ENCODE measurements at places on chromosomes 5 and 9.
A peak's percentile ranks its signal among the peaks of the same experiment; 100 is the strongest.

GRCh38 chr9:33193818-33194217 is 26.7 kb upstream of the B4GALT1 start:
- DNase-seq: no peak

- DNase-seq: no peak
These were observed 25.2 kb downstream of the WNK2 start for GRCh38 chr9:93209097-93209496.

GRCh38 chr5:76525956-76526355 is 97.2 kb downstream of the F2RL2 start:
- DNase-seq: no peak

DNA sequence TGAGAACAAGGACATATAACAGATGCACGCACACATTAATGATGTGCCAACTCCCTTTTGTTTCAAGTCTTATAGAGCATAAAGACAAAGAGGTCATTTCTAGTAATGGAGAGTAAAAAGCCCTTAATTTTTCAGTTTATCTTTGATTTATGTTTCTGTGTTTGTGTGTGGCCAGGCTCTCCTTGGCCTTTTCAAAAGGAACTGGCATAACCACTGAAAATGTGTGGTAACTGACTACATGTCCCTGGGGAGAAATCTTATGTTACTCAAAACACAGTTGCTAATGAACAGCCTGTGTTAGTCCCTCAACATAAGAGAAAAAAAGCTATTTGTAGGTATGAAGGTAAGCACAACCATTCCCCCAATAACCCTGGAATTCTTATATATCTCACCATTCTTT is 47.6 kb upstream of the SHOC1 start:
- no peak for DNase-seq

DNA sequence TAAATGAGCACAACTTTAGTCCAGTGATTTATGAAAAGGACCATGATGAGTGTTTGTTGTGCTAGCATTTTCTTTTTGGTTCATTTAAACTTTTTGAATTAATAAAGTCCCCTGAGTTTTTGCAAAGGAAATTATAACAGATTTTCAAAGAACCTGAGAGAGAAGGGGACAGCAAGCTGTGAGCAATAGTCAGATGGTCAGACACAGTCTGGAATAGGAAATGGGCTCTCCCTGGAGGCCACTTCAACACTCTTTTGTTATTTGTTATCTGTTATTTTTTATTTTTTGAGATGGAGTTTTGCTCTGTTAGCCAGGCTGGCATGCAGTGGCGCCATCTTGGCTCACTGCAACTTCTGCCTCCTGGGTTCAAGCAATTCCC is 171.1 kb downstream of the ARHGEF28 start:
- DNase-seq: no peak

GRCh38 chr9:127128341-127129072 is 6.1 kb upstream of the ANGPTL2 start:
- DNase-seq: peak; percentile 30

- DNase-seq: no peak
These were observed 8.5 kb downstream of the GRHPR start for GRCh38 chr9:37430841-37431597.

DNA sequence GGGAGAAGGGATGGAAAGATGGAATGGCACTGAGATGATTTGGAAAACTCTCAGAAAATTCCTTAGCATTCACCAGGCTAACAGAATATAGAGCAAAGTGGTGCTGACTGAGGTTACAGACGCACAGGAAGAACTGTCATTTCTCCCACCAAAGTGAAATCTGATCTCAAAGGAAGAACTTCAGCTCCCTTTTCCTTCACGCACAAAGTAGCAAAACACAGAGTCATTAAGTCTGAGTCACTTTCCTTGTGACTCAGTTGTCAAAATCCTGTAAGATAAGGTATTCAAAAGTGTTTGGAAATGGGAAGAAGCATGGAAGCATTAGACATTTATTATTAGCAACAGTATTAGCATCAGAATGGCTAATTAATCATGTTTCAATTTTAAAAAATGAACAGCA is 11.7 kb downstream of the MPDZ start:
- peak; percentile 88 for DNase-seq

DNA sequence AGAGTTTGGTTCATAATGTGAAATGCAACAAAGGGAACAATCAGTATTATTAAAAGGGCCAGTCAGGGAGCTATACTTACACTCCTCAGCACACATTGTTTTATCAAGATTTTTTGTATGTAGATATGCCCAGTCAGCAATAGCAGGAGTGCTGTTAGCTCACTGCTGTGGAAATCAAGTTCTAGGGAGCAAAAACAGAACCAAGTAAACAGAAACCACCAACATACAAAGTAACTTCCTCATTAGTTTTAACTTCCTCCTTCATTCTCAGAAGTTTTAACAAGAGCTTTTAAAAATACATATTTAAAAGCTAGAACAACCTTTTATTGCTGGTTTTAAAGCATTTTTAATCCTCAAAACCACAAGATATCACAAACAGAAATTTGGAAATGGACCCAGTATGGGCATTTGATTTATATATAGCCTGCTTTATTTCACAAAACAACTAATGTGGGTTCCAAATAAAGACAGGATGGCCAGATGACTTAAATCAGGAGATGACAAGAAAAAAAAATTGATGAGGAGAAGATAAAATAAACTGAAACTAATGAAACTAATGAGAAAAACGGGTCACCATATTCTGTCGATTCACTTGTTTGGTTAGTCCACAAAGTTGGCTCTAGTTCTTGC is 178.5 kb downstream of the ADAMTS12 start:
- no peak for DNase-seq

GRCh38 chr9:79382044-79382443 is 189.7 kb upstream of the TLE4 start:
- DNase-seq: no peak

GRCh38 chr5:57832875-57833274 is 350.3 kb upstream of the ACTBL2 start:
- no peak for DNase-seq

DNA sequence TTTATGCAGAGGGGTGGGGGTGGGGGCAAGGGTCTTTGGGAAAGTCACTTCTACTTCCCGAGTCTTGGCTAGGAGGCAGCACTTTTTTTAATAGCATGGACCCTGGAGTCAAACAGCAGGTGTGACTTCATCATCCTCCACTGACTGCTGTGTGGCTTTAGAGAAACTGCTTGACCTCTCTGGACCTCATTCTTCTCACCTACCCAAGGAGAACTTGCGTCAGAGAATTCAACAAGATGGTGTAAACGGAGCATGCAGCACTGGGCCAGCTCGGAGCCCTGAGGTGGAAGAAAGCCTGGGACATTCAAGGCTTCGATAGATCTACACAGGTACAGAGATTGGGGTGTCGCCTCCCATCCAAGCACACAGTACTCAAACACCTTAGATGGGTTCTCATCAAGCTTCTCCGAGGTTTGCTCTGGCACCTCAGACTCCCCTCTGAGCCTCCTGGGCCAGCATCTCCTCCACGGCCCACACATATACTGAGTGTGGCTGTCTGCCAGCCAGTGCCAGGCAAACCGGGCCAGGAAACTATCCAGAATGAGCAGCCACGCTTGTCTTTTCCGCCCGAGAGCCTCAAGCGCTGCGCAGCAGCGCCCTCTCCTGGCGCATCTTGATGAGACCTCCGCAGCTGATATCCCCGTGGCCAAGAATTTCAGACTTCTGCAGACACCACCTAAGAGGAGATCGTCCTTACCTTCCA is 4.6 kb upstream of the SLC25A48 start:
- peak; percentile 56 for DNase-seq

- DNase-seq: no peak
These were observed 41.9 kb downstream of the LIX1 start for GRCh38 chr5:97100476-97100875.

DNA sequence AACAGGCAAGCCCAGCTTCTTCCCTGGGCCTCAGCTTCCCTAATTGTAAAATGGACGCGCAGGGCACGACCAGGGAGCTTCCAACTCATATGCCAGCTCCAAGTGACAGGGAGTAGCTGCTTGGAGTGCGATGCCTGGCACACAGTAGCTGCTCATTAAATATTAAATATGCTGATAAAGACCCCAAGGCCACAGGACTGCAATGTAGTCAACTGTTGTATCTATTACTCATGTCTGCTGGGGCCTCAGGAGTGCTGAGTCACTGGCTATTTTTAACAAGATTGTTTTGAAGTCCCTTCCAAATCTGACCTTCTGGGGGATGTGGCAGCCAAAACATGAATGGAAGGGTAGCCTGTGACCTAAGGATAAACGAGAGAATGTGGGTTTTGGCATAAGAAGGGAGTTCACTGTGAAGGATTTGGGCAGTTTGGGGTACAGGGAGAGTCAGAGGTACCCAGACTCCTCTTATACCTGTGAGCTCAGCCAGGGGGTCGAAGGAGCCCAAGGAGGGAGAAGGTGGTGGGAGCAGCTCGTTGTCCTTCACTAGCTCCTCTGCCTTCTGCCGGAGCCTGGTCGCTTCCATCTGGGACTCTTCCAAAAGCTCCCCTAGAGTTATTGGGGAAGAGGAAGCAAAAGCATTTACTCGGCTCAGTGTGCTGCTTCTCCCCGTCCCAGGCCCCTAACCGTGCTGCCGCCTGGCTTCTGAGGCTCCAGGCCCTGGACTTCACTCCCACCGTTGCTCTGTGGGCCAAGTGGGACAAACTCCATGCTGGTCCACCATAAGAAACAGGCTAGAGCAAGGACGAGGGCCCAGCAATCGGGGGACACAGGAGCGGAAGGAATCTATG is 17.5 kb downstream of the TNIP1 start:
- DNase-seq: peak; percentile 88

GRCh38 chr9:108245331-108245730 is 610.5 kb downstream of the ACTL7B start:
- no peak for DNase-seq

DNA sequence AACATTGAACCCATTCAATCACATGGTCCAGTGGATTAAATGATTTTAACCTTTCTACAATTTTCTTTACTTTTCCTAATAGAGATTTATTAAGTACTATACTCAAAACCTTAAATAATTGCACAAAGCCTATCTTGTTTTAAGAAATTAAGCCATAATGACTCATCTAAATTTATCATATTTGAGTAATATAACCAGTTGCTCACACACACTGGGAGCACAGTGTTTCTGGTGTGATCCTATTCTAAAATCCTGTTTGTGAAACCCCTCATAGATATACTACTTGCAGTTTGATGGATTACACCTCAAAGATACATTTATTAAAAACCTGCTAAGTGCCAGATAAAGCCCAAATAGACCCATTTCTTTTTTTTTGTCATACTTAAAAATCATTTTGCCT is 668.3 kb upstream of the CDH18 start:
- no peak for DNase-seq

DNA sequence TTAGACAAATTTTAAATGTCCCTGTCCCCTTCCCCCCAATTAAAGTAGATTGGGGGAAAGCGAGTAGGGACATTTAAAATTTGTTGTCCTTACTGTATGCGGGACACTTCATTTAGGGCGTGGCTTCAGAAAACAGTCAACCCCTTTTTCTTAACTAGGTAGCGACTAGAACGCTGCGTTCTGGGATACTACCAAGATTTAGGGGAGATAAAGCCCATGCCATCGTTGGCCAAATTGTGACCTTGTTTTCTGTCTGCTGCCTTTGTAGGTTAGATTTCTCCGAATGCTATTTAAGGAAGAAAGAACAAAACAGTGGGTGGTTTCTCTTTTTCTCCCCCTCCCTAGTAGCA is 1.2 kb downstream of the CKS2 start:
- DNase-seq: peak; percentile 45

- no peak for DNase-seq
These were observed 269.4 kb downstream of the CWC27 start for GRCh38 chr5:65037831-65038815.

GRCh38 chr5:169218861-169219260 is 82.1 kb downstream of the SLIT3 start:
- no peak for DNase-seq

DNA sequence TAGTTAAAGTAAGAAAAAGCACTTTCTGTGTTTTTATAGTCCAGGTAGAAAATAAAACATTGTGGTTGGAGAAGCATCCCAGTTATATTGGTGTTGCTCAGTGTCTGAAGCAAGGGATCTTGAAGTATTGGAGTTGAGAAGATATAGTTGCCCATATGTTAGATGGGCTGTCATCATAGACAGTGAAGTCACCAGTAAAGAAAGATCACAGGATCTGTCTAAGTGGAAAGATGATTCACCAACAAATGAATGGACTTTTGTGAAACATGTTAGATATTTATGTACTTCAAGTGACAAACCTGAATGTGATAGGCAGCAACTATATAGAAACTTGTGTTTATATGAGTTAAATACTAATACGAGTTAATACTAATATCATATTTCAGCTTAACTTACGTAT is 11.7 kb downstream of the OGN start:
- peak; percentile 6 for DNase-seq

DNA sequence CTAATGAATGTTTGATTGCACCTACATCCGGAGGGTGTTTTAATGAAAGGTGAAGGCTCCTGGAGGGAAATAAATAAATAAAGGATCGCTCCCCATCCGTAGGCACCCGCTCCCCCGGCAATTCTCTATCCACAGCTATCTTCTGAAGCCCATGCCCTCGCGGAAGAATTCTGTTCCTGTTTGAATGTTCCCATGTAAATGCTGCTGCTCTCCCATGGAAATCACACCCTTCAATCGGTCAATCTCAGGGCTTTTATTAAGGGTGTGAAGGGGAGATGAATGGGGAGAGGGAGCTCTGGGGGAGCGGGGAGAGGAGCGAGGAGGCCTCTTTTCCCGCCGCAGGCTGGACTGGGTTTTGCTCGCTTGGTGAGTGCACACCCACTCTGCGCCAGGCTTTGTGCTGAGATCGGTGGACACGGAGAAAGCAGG is 21.1 kb upstream of the ARAP3 start:
- DNase-seq: no peak

- no peak for DNase-seq
These were observed 78.2 kb downstream of the GCNT1 start for GRCh38 chr9:76537150-76537646.

GRCh38 chr9:111632695-111633388 is 1.7 kb downstream of the DNAJC25 start:
- no peak for DNase-seq

DNA sequence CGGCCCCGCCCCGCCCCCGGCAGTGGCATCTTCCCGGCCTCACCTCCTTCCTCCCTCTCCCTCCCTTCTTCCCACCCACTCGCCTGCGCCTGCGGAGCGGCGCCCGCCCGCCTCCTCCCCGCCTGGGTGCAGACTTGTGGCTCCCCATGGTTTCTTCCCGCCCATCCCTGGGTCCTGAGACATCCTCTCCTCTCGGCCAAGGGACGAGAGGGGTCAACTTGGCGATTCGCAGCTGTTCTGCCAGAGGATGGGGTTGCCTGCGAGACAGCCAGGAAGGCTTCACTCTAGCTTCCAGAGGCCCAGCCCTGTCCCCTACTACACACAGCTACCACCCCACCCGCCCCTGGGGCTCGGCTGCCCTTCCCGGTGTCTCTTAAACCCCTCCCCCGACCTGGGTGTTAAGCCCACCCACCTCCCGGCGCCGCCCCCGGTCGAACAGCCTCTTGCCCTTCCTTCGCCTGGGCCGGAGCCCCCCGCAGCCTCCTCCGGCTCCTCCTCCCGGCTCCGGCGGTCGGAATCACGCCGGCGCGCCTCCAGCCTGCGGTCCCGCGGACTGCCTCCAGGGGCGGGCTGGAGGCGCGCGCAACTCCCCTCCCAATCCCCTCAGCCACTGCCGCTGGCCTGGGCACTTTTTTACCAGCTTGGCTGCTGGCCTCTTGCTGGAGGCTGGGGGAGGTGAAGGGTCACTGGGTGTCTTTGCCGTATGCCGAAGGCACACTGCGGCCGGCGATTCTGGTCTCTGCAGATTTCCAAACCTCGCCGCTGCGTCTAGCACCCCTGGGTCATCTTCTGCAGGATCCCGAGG is 1.9 kb downstream of the JADE2 start:
- peak; percentile 92 for DNase-seq

All from EL (cell line).